ENCODE measurements at places on chromosomes 2 and 18. TPM values are rescaled to one million over a fixed set of nuclear protein-coding genes. Genes with fewer than 3 reads are reported as not detected.

The ZAP70 gene
- total RNA-seq, result not detected

The VWC2L gene
- not detected for total RNA-seq

The SCN1A gene
- total RNA-seq, result not detected

- H3K27me3 ChIP-seq, result no peaks in the 10 kb centered on the region
- no peaks in the 10 kb centered on the region for H3K36me3 ChIP-seq
- H3K4me1 ChIP-seq, result no peaks in the 10 kb centered on the region
- H3K27ac ChIP-seq, result no peak overlapping the region
- DNase-seq, result no peak
Measured at GRCh38 chr2:169343202-169343601, 19.1 kb downstream of the LRP2 start.

DNA sequence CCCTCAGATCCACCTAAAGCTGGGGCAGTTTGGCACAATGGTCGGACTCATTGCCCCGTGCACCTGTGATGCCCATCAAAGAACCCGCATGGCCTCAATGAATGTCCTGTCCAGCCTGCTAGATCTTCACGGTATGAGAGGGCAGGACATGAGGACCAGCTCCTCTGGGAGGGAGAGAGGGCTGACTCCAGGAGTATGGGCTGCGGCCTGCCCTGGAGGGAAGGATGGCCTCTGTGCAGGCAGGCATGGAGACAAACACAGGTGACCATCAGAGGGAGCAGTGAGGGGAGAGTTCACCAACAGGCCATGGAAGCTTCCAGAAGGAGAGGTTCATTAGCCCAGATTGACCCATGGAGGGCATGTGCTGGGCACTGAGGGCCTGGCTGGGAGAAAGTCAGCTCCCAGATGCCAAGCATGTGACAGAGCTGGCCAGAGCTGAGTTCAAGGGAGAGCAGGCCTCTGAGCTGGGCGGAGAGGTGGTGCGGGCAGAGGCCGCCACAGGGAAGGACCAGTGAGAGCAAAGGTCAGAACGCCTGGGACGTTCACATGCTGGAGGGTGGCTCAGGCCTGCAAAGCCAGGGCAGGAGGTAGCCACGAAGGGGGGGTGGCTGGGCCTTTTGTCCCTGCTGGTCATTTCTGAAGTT is 36.2 kb downstream of the HJURP start:
- no peaks in the 10 kb centered on the region for H3K36me3 ChIP-seq
- no peak for DNase-seq
- no peak overlapping the region for H3K4me3 ChIP-seq
- H3K27ac ChIP-seq, result no peak overlapping the region
- no peaks in the 10 kb centered on the region for H3K27me3 ChIP-seq
- no peaks in the 10 kb centered on the region for H3K4me1 ChIP-seq

- DNase-seq, result no peak
- H3K27me3 ChIP-seq, result no peaks in the 10 kb centered on the region
- peaks cover 20% of the 10 kb centered on the region for H3K36me3 ChIP-seq
- H3K4me1 ChIP-seq, result peaks cover 24% of the 10 kb centered on the region
- H3K4me3 ChIP-seq, result no peak overlapping the region
Measured at GRCh38 chr2:54667726-54668650, 55.5 kb upstream of the EML6 start.

- DNase-seq, result peak; percentile 62
- no peak overlapping the region for H3K27ac ChIP-seq
- no peaks in the 10 kb centered on the region for H3K36me3 ChIP-seq
- peaks cover 23% of the 10 kb centered on the region for H3K4me1 ChIP-seq
- H3K4me3 ChIP-seq, result no peak overlapping the region
Measured at GRCh38 chr2:235666213-235666781, 172.5 kb downstream of the AGAP1 start.

- no peaks in the 10 kb centered on the region for H3K4me1 ChIP-seq
- DNase-seq, result no peak
- peaks cover 22% of the 10 kb centered on the region for H3K27me3 ChIP-seq
- no peak overlapping the region for H3K27ac ChIP-seq
- no peak overlapping the region for H3K4me3 ChIP-seq
- H3K36me3 ChIP-seq, result no peaks in the 10 kb centered on the region
Measured at GRCh38 chr2:84830758-84831500, 50.0 kb downstream of the TRABD2A start.

GRCh38 chr2:105236060-105236424 is 5.5 kb upstream of the GPR45 start:
- no peaks in the 10 kb centered on the region for H3K27me3 ChIP-seq
- peaks cover 6% of the 10 kb centered on the region for H3K4me1 ChIP-seq
- H3K36me3 ChIP-seq, result no peaks in the 10 kb centered on the region
- H3K27ac ChIP-seq, result no peak overlapping the region

GRCh38 chr2:19224011-19224410 is 134.4 kb downstream of the OSR1 start:
- H3K27me3 ChIP-seq, result no peaks in the 10 kb centered on the region
- no peak overlapping the region for H3K27ac ChIP-seq
- H3K4me1 ChIP-seq, result peaks cover 10% of the 10 kb centered on the region
- H3K4me3 ChIP-seq, result no peak overlapping the region

- no peaks in the 10 kb centered on the region for H3K36me3 ChIP-seq
- H3K27ac ChIP-seq, result no peak overlapping the region
- H3K4me3 ChIP-seq, result no peak overlapping the region
- no peaks in the 10 kb centered on the region for H3K4me1 ChIP-seq
- H3K27me3 ChIP-seq, result no peaks in the 10 kb centered on the region
- no peak for DNase-seq
Measured at GRCh38 chr2:129262934-129263333, 716.5 kb upstream of the RAB6C start.

GRCh38 chr2:233259730-233260129 is 8.3 kb downstream of the ATG16L1 start:
- 0 out of 2 replicates have a peak, but pooled peaks cover 5% of the 10 kb centered on the region for H3K4me1 ChIP-seq
- DNase-seq, result no peak
- H3K27ac ChIP-seq, result no peak overlapping the region
- H3K36me3 ChIP-seq, result peaks cover 76% of the 10 kb centered on the region
